Ecto neural progenitor cell (in vitro differentiated cells): ENCODE measurements at places on chromosomes 11 and 22.

GRCh38 chr11:35593143-35593542, 25.1 kb upstream of the FJX1 start:
- no peak for DNase-seq

- no peak for DNase-seq
Measured at GRCh38 chr11:85732965-85733364, 47.0 kb upstream of the CCDC89 start.

GRCh38 chr11:122107045-122107444, 9.0 kb downstream of the BLID start:
- no peak for DNase-seq

DNA sequence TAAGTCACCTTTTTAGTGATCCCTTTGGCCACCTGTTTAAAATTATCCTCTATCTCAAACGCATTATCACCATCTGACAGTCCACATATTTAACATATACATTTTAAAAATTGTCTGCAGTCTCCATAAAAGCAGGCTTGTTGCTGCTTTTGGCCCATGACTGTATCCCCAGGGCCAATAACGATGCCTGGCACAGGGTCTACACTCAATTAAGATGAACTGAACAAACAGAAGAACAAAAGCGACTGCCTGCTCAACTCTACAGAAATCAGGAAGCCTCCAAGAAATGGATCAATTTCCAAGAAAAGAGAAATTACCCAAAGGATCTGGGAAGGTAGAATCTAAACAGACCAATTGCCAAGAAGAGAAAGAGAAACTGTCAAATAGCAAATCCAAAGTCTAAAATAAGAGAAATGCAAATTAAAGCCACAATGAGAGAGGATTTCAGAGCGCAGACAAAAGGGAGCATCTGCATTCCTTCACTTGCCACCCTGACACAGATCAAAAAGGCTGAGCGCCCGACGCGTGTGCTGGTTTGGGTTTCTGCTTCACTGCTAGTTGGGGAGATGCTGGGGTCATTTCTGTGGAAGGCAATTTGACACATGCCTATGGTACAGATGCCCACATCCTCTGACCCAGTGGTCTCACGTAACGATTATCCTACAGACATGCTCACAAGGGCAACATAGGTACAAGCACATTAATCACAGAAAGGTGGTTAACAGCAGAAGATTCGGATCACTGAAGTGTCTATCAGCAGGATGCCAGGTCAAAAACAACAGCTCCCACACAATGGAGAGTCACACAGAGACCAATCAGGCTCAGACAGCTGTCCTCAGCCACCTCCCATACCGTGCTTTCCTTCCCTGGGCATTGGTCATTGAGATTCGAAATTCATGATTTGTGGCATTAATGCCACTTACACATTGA, 55.9 kb downstream of the SHISAL1 start:
- peak; percentile 46 for DNase-seq

- no peak for DNase-seq
Measured at GRCh38 chr22:21663738-21664137, 2.1 kb upstream of the PPIL2 start.

GRCh38 chr11:60932605-60933356, 8.5 kb downstream of the TMEM132A start:
- DNase-seq: no peak

DNA sequence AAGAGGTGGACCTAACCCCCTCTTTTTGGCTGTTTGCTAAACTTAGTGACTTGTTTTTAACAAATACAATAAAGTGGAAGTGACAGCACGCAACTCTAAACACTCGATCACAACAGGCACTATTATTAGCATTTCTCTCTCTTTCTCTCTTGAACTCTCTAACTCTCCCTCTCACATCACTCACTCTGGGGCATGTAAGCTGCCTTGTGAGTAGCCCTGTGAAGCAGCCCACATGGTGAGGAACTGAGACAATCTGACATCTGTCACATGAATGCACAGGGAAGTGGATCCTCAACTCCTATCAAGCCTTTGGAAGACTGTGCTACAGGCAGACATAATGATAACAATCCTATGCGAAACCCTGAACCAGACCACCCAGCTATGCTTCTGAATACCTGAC, 609.0 kb upstream of the CNTN5 start:
- DNase-seq: no peak

DNA sequence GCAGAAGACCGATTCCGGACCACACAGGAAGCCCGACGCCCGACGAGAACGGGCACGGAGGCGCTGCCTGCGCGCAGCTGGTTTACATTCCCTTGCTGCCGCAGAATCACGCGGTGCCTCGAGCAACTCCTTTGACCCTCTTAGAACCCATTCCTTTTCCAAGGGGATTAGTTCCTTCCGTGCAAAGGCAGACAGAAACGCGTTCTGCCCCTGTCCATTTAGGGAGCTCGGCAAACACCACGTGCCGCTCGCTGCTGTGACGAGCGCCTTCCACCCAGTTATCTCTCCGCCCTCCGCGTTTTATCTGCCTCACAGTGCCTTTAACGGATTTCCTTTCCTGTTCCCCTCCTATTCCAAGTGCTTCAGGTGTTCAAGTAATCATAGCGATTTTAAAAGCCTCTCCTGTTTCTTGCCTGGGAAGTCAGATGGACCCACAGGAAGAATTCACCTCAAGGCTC, 24.1 kb upstream of the MICAL3 start:
- DNase-seq: no peak

GRCh38 chr22:20138417-20138738, 6.8 kb downstream of the ZDHHC8 start:
- DNase-seq: no peak

DNA sequence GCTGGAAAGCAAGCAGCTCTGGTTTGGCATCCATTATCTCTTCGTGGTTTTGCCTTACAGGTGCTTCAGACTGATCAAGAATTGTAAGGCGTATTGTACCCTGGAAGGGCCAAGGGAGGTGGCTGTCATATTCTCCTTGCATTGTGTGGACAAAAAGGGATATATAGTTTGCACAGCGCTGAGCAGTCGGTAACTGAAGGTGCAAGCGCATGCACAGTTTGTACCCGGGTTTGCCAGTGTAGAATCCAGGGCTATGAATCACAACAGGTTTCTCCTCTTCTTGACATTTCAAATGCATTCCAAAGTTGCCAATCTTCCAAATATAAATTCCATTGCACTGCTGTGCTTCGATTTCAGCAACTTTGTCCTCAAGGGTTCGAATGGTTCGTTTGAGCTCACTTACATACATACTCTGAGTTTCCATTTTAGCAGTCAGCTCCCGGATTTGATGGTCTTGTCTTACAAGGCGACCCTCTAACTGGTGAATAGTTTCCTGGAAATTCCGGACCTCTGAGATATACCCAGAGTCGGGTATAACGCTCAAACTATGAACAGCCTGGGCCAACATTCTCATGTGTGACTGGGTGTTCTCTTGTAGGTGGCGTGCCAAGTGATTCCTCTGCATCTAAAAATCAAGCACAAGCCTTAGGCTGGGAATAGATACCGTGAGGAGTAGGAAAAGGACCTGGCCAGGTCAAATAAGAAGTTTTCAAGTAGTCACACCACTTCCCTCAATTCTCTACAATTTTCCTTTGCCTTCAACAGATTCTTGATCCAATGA, 19.9 kb downstream of the TRAF6 start:
- DNase-seq: no peak

DNA sequence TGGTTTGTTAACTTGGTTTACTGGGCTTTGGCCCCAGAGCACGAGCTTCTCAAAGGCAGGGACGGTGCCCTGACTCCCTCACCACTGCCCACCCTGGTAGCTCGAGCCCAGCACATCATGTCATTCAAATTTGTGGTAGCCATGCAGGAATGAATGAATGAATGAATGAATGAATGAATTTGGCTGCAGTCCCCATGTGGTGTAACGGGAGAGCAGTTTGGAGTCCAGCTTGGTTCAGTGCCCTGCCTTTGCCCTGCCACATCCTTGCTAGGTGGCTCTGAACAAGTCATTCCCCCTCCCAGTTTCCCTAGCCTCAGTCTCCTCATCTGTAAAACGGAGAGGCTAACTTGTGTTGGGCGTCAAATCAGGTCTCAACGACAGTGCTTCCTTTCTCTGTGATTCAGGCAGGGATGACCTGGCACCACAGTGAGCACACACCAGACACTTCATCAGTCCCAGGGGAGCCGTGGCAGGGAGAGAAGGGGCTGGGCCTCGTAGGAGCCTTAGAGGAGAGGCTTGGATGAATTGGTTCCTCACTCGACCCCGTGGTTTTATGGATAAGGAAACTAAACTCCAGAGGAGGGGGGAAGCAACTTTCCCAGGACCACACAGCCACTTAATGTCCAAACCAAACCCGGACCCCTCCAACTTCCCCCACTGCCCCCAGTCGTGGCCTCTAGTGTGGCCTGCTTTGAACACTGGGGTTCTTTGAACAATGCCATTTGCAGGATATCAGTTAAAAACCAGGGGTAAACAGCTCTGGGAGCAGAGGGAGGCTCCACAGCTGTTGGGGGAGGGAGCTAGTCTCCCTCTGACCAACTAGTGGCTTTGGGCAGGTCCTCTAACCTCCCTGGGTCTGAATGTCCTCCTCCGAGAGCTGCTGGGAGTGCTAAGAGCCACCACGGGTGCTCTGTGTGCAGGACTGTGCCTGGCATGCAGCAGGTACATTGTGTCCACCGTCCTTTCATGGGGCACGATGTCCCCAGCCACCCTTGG, 86.2 kb downstream of the CACNA1I start:
- DNase-seq: no peak

DNA sequence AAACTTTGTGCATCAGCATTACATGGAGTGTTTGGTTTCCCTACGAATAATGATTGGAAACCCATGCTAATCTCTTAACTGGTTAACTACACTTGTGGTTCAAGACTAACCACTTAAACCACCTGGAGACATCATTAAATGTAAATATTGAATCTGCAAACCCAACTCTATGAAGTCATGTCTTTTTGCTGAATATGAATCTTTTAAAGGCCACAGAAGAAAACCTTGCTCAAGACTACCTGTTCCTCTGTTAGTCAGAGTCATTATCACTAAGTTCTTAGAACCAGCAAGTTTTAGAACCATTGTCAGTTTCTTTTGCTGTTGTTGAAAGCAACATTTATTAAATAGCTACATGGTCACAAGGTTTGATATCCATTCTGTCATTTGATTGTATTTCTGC, 70.7 kb downstream of the SIK2 start:
- no peak for DNase-seq

DNA sequence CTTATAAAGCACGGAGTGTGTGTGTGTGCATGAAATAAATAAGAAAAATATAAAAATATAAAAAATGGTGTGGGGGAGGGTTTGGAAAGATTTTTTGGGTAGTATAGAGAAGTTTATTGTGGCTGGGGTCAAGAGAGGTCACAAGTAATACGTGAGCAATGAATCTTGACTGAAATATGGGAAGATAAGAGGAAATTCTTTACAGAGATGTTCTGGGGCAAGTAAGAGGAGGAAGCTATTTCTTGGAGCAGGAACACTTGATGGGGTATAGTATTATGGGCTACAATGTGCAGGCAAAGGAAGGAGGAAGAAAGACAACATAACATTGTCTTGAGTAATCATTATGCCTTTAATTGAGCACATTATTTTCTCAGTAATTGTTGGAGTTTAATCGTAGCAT, 2.1 kb downstream of the HBD start:
- DNase-seq: no peak

DNA sequence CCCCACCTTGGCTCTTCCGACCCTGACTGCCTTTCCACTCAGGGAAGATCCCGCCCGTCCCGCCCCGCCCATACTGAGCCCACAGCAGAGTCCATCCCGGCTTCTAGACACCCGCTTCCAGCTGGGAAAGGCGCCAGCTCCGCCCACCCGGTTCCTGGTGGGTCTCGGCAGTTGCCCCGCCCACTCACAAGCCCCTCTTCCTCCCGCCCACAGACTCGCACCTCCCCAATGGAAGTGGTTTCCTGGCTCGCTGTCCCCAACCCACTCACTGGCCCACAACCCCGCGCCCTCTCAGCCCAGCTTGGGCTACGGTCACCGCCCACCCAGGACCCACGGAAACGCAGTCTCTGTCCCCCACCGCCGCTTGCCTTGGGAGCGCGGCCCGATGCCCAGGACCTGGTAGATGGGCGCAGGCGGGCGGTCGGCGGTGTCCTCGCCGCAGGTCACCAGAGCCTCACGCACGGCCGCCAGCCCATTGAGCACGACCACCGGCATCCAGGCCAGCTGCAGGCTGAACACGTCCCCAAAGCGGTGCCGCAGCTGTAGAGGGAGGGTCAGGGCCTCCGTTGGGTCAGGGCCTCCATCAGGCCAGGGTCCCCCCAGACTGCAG, 22.2 kb upstream of the CYP2D6 start:
- no peak for DNase-seq

DNA sequence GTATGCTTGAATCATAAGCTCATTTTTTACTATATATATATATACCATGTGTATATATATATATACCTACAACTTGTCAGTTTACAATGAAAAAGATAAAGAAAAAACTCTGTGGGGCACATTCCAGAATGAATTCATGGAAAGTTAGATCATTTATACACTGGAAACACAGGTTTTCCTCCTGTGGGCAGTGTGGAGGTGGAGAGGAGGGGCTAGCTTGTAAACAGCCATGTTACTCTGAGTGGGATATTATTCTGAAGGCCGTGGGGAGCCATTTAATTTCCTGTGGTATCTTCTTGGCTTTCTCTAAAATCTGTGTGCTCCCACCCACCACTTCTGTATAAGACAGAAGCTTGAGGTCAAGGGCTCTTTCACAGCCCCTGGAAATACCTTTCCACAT, 273.4 kb upstream of the MTNR1B start:
- DNase-seq: no peak

DNA sequence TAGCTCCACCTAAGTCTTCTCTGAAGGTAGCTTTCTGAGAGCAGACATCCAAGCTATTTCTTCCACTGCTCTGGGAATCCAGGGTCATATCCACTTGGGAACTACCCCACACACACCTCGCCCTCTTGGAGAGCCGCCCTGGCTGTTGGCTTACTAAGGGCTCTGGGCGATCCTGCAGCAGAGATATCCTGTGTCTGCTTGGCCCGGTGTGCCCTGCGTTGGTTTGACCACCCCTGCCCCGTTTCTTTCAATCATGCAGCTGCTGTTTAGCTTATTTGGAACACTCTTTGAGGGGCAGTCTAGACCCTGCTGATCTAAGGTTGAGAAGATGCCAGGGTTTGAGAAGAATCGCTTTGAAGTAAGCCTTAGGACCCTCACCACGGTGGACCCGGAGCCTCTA, 17.4 kb upstream of the SCUBE1 start:
- no peak for DNase-seq

DNA sequence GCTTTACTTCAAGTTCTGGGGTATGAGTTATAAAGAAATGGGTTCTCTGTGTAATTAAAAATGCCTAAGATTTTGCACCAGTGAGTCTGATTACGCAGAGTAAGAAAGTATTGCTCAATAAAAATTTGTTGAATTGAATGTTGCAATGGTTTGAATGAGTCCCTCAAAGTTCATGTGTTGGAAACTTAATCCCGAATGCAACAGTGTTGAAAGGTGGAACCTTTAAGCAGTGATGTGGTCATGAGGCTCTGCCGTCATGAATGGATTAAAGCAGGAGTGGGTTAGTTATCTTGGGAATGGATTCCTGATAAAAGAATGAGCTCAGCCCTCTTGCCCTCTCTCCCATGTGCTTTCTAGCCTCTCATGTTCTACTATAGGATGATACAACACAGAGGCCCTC, 52.6 kb upstream of the SESN3 start:
- no peak for DNase-seq

GRCh38 chr11:1841511-1842148, 2.8 kb downstream of the TNNI2 start:
- DNase-seq: no peak

GRCh38 chr11:48004456-48004855, 24.1 kb downstream of the PTPRJ start:
- no peak for DNase-seq

GRCh38 chr11:100152766-100153165, 534.3 kb upstream of the ARHGAP42 start:
- DNase-seq: no peak
